ENCODE measurements at places on chromosomes 2 and 18. TPM values are rescaled to one million over a fixed set of nuclear protein-coding genes. Genes with fewer than 3 reads are reported as not detected.

- no peaks in the 10 kb centered on the region for H3K36me3 ChIP-seq
- no peak overlapping the region for H3K4me3 ChIP-seq
- no peak overlapping the region for H3K27ac ChIP-seq
- no peak for DNase-seq
- H3K27me3 ChIP-seq = no peaks in the 10 kb centered on the region
These were observed 163.1 kb downstream of the CDH20 start for GRCh38 chr18:61496374-61496773.

Gene ZSWIM2
- total RNA-seq = not detected

DNA sequence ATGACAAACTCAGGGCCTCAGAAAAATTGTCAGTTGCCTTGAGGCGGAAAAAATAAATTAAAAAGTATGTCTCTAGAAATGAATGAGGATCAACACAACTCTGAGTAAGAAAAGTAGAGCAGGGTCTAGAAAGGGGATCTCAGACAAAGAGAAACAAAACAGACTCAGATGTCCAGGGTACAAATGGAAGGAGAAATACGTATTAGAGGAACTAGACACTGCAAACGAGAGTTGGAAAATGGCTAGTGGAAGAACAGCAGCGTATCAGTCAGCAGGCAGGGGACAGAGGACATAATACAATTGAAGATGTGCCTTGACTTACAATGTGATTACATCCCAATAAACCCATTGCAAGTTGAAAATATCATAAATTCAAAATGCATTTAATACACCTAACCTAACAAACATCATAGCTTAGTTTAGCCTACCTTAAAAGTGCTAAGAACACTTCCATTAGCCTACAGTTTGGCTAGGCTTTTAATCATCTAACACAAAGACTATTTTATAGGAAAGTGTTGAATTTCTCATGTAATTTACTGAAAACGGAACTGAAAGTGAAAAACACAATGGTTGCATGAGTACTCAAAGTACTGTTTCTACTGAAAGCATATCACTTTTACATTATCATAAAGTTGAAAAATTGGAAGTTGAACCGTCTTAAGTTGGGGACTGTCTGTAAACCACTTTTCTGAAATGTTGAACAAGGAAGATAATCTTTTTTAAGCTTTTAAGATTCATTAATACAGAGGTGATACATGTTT is 182.8 kb downstream of the NBAS start:
- peaks cover 14% of the 10 kb centered on the region for H3K4me1 ChIP-seq
- no peaks in the 10 kb centered on the region for H3K27me3 ChIP-seq
- no peak overlapping the region for H3K27ac ChIP-seq
- no peak overlapping the region for H3K4me3 ChIP-seq

DNA sequence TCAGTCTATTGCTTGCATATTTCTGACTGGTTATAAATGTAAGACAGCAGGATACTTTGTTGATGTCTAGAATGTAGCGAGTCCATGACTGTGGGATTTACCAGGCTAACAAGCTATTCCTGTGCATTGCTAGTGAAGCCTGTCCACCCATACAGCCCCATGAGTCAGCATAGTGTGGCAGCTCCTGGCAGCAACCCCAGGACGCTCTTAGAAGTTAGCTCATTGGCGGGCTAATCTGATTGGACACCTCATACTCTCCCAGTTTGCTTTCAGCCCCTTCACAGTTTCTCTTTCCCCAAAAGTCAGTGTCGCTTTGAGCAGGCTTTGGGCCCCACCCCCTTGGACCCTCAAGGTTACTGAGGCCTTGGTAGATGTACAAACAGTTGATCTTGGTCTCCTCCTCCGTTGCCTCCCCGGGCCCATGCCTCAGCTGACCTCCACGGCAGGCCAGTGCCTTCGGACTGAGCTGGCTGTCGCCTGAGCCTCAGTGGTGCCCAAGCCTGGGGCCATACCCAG is 48.0 kb downstream of the COA5 start:
- peaks cover 69% of the 10 kb centered on the region for H3K36me3 ChIP-seq
- no peak for DNase-seq
- H3K4me1 ChIP-seq = peaks cover 73% of the 10 kb centered on the region
- peak overlapping the region; percentile 80 for H3K27ac ChIP-seq

Gene NEUROD1
- not detected for total RNA-seq

GRCh38 chr2:36097022-36097421 is 258.6 kb upstream of the CRIM1 start:
- H3K27me3 ChIP-seq = no peaks in the 10 kb centered on the region
- no peak for DNase-seq
- H3K4me3 ChIP-seq = no peak overlapping the region
- H3K36me3 ChIP-seq = no peaks in the 10 kb centered on the region
- no peaks in the 10 kb centered on the region for H3K4me1 ChIP-seq
- no peak overlapping the region for H3K27ac ChIP-seq

Gene SLC1A4
- total RNA-seq = 50.1 TPM

- no peak for DNase-seq
- no peaks in the 10 kb centered on the region for H3K27me3 ChIP-seq
- no peaks in the 10 kb centered on the region for H3K4me1 ChIP-seq
These were observed 649.5 kb downstream of the SLC4A3 start for GRCh38 chr2:220276741-220277444.

Gene GPR45
- not detected for total RNA-seq

Gene CIDEA
- total RNA-seq = not detected

DNA sequence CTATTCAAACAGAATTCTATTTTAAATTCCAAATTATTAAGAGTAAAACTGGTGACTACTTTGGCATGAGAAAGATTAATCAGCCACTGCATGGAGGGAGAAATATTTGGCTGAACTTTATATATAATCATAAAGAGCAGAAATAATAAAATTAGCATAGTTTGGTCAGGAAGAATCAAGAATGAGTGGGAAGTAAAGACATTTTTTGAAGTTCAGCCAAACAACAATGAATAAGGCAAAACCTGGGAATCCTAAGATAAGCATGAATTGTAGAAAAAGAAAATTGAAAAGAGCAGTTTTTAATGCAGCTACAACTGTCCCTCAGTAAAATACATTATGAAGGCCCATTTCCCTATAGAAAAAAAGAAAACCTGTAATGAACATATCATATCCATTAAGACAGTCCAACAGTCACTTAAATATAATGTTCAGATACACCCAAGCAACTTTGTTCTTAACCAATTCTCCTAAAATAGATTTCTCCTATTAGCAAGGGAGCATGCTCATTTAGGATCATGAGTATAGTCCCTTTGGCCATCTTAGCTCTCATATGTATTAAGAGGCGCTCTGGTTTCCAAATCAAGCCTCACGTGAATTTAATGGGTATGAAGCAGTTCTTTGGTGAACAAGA is 6.5 kb downstream of the TMEM17 start:
- no peaks in the 10 kb centered on the region for H3K4me1 ChIP-seq
- no peaks in the 10 kb centered on the region for H3K36me3 ChIP-seq
- H3K4me3 ChIP-seq = no peak overlapping the region

- peaks cover 71% of the 10 kb centered on the region for H3K4me1 ChIP-seq
- H3K4me3 ChIP-seq = no peak overlapping the region
- DNase-seq = no peak
- H3K36me3 ChIP-seq = peaks cover 35% of the 10 kb centered on the region
- peak overlapping the region; percentile 79 for H3K27ac ChIP-seq
These were observed 101.1 kb downstream of the TRABD2A start for GRCh38 chr2:84779781-84780180.

Measured in activated CD4-positive, alpha-beta T cell treated with anti-CD3 and anti-CD28 coated beads, Interleukin-2, amount 10 ng/mL, durations not matched to agents 7 days and 5 days (primary cell).